ENCODE measurements at places on chromosomes 6 and 20. TPM values are rescaled to one million over a fixed set of nuclear protein-coding genes. Genes with fewer than 3 reads are reported as not detected.

Gene TFEB
- 11.8 TPM for total RNA-seq

Gene SLC12A5
- total RNA-seq = 0.96 TPM

Gene GMPR
- 34.9 TPM for total RNA-seq

Gene AMD1
- total RNA-seq = 123 TPM

Gene IL20RA
- not detected for total RNA-seq
